ENCODE measurements at places on chromosomes 3 and 15. TPM values are rescaled to one million over a fixed set of nuclear protein-coding genes. Genes with fewer than 3 reads are reported as not detected.

GRCh38 chr15:69436951-69437350, 15.7 kb upstream of the RPLP1 start:
- DNase-seq = no peak

DNA sequence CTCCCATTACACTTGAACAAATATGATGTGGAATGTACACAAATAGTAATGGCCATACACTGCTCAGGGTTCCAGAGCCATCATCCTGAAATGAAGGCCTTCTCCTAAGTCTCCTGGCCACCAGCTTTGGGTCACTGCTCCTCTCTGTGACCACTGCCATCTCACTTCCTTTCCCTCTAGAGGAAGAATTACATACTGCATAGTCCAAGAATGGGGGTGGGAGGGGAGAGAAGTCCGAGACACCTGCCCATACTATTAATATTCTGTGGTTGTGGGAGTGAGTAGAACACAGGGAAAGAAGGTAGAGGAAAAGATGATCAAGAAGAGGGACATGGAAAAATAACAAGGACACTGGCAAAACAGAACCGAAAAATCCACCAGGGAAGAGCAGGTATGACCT, 20.6 kb downstream of the ETV5 start:
- no peak for DNase-seq

DNA sequence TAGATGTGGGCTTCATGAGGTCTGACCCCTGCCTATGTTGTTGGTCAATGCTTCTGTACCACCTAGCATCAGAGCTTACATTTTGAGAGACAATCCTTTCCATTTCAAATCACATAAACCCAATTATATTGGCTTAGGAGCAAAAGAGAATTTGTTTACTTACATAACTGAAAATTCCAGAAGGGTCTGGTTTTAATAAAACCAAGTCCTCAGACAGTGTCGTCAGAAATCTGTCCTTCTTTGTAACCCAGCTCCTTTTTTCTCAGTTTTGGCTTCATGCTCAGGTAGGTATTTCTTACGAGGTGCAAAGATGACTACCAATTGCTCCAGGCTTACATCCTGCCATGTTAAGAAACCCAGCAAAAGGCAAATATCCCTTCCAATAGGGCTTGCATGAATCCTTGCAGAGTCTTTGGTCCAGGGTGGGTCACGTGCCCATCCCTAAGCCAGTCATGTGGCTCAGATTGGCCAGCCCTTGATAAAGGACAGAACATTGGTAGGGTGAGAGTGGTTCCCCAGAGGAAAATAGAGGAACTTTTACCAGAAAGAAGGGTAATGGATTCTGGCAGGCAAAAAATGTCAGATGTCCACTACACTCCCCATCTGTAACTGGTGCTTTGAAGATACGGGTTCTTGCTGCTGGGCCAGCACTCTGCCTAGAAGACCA, 50.2 kb upstream of the VILL start:
- no peak for DNase-seq

- DNase-seq = no peak
Observed at GRCh38 chr15:75195122-75195765, 6.4 kb upstream of the C15orf39 start.

DNA sequence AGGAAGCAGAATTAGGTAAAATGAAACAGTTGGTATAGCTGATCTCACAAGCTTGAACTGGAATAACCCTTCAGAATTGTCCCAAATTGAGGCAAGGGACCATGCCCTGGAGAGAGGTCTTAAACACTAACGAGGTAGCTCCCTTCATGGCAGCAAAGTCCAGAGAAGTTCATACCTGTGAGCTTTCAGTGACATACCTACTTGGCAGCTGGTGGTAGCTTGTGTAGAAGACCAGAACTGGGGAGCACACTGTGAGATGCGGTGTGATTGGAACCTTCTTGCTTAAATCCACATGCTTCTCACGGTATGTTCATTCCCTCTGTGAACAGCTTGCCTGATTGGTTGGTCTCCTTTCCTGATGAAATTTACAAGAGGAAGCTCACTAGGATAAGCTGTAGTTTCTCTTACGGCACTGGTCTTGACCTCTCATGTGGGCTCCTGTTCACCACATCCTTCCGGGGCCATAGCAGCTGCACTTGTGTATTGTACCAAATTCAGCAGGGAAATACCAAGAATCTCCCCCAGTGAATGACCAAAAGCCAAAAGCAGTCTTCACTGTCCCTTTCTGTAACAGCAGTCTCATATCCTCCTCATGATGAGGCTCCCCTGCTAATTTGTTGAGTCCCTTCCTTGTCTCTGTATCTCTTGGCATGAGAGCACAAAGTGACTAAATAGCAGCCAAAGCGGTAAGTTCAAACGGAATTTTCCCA, 483.7 kb upstream of the FRG2C start:
- no peak for DNase-seq

DNA sequence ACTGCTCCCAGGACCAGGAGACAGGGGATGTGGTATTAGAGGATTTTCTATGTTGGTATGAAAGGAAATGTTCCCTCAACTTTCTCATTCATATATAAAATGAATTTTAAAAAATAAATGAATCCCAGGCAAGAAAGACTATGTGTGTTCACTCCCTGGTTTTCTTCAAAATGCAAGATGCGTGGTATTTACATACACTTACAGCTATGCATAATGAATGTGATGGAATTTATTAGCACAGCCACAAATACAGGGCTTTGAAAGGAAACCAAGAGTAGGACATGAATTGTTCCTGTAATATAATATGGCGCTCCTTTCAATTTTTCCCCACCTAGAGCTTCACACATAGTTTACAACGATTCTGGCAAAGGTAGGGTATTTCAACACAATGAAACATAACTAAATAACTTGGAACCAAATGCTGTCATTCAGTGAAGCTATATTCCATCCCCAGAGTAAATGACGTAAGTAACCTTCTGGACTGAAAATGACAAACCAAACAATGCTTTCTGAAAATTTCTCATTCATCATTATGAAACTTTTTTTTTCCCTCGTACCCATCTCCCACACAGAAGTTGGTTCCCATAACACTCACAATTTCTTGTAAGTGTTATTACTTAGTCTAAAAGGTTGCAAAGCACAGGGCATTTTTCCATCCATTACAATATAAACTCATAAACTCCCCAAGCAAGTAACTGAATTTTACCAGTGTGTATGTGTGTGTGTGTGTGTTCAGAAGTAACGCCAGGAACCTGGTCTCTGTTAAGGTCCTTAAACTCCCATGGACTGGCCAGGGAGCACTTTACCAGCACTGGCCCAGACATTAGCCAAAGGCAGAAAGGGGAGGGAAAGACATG, 41.8 kb downstream of the CBLB start:
- DNase-seq = no peak

DNA sequence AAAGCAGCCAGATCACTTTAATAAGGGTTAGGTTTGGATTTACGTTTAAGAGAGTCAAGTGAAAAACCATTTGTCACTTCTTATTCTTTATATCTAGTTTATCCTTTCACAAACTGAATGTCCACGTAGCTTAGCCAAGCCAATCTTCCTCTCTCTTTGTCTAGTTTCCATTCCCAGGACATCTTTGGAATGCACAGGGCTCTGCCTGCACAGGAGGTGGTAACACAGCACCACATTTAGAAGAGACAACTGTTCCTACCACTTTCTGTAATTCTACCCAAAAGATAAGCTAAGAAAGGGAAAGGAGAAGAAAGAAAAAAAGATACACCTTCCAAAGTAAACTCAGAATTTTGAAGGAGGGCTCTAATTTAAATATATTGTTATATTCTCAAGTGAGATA, 67.9 kb downstream of the IGSF11 start:
- DNase-seq = no peak

GRCh38 chr3:150469031-150469930, 61.2 kb downstream of the TSC22D2 start:
- peak; percentile 94 for DNase-seq

DNA sequence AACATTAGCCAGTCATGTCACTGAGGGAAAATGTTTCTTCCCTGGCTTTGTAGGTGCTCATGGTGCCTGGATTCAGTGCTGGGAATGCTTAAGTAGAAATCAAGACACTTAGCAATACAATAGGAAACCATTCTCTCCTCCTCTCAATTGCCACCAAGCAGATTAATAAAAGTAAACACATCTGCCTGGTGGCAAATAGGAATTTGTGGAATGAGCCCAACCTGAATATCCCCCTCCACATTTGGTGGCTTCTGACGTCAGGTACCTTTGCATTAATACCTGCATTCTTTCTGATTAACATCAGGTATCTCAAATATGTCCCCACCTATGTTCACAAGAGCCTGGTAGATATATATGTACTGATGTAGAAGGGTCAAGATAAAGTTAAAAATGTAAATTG, 42.7 kb downstream of the PPP2R3A start:
- no peak for DNase-seq

The C2CD4A gene
- 0.75 TPM for total RNA-seq

The RGMA gene
- total RNA-seq = 1.0 TPM

The TUBGCP4 gene
- 8.9 TPM for total RNA-seq
